ENCODE measurements at places on chromosomes 1 and 21.

DNA sequence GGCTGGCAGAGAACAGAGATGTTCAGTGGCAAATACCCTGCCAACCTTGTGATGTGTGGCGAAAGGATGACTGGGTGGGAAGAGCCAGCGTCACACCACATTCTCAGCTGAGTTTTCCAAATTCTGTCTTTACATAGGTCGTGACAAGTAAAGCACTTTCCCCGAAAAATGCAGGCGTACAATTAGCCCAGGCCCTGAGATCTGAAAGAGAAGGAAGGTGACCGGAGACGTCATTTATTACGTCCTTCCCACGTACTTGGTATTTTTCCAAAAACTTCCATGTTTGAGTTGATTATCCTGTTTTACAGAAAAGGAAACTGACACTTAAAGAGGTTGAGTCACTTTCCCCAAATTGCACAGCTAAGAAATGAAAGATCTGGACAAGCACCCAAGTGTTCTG, 413.3 kb downstream of the PRDM2 start:
- DNase-seq: no peak

DNA sequence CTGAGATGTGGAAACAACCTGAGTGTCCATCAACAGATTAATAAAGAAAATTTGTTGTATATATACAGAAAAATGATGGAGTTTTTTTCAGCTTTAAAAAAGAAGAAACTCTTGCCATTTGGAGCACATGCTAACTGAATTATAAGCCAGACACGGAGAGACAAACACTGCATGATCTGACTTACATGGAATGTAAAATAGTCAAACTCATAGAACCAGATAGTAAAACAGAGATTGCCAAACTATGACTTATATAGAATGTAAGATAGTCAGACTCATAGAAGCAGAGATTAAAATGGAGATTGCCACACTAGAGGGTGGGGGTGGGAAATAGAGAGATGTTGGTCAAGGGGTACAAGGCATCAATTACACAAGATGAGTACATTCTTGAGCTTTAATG, 1786.6 kb downstream of the PLA2G4A start:
- no peak for DNase-seq

GRCh38 chr1:88421997-88422396, 262.1 kb upstream of the PKN2 start:
- no peak for DNase-seq

DNA sequence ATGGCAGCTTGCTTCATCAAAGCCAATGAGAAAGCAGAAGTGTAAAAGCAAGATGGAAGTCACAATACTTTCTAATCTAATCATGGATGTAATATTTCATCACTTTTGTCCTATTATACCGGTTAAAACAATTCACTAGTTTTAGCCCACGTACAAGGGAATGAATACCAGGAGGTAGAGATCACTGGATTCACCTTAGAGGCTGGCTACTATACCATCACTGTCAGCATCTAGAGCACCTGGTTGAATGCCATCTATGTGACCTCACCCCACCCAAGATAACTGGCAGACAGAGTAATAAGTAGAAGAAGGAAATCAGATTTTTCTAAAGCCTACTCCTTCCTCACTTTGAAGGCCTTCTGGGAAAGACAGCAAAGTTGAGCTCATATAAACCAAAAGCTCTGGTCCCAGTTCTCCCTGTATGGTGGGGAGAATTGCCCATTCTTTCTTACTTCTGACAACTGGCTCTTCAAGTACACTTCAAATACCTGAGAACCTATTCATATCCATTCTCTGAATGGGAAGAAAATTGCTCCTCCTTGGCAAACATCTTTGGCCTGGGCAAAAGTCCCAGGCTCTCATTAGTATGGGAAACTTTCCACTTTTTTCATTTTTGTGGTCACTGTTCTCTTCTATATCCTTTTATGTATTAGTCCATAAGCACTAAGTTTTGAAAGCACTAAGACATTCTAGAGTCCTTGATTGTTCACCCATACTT, 24.8 kb downstream of the HSD3B1 start:
- DNase-seq: no peak

GRCh38 chr1:166221316-166221715, 54.5 kb upstream of the FAM78B start:
- no peak for DNase-seq

GRCh38 chr1:106296431-106296830, 760.0 kb upstream of the PRMT6 start:
- no peak for DNase-seq

GRCh38 chr21:45525153-45525909, 16.9 kb downstream of the SLC19A1 start:
- no peak for DNase-seq

GRCh38 chr21:35316933-35317332, 267.8 kb upstream of the RUNX1 start:
- DNase-seq: no peak

- peak; percentile 6 for DNase-seq
Measured at GRCh38 chr1:225044258-225044657, 114.8 kb downstream of the DNAH14 start.

DNA sequence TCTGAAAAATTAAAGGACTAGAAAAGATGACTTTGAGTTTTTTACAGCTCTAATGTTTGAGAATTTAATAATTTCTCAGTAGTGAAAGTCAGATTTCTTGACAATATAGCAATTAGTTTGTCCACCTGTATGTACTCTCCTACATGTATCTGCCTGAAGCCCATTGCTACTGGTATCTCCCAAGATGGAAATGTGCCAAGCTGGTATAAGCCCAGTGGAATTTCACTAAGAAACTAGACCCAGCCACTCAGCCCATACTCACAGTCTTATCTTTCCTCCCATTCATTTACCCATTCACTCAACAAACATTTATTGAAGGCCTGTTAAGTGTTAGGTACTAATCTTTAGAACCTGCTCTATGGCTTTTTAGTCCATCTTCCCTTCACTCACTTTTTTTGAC, 21.6 kb upstream of the TRIM45 start:
- no peak for DNase-seq

GRCh38 chr1:214604523-214604922, 1.5 kb downstream of the CENPF start:
- DNase-seq: peak; percentile 29

GRCh38 chr1:222772996-222773379, 36.0 kb downstream of the FAM177B start:
- no peak for DNase-seq

DNA sequence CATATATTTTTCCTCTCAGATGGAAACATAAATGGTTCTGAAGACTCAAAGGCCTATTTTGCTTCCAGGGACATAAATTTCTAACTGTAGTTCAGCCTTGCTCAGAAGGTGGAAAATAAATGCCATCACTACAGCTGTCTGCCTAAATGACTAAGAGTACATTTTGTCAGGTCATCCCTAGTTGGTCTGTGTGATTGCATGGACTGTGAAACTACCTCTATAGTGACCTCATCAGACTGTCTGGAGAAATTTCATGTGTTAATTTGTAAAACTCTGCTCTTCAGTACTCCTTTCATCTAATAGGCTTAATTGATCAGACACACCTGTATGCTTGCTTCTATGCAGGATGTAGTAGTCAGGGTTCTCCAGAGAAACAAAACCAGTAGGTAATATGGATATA, 886.9 kb downstream of the AMY1C start:
- DNase-seq: no peak

GRCh38 chr1:46569884-46570725, 18.7 kb upstream of the KNCN start:
- DNase-seq: no peak

DNA sequence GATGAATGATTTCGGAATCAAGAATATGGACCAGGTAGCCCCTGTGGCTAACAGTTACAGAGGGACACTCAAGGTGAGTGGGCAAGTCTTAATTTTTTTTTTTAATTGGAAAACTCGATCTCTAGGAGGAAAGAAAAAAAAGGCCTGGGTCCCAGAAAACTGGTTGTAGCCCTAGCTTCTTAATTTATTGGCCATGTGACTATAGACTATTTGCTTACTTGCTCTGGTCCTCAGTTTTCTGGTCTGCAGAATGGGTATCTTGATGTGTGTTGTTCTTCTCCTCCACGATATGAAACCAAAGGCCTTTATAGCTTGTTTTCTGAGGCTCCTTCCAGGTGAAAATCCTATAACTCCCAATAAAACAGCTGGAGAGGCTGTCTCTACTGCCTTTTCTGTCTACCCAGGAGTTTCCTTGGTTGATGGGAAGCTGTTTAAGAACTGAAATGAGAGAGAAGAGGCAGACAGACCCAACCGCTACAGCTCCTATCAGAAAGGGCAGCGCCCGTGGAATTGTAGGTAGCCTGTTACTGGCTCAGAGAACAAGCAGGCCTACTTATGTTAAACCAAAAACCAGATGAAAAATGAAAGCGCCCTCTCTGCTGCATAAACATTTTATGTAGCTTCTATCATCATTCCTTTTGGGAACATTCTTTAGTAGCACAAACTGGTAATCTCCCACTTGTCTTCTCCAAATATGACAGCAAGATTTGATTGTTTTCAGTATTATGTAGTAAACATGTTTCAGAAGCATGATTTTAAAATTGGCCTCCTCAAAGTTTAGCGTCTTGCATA, 4.5 kb downstream of the ETS2 start:
- no peak for DNase-seq

DNA sequence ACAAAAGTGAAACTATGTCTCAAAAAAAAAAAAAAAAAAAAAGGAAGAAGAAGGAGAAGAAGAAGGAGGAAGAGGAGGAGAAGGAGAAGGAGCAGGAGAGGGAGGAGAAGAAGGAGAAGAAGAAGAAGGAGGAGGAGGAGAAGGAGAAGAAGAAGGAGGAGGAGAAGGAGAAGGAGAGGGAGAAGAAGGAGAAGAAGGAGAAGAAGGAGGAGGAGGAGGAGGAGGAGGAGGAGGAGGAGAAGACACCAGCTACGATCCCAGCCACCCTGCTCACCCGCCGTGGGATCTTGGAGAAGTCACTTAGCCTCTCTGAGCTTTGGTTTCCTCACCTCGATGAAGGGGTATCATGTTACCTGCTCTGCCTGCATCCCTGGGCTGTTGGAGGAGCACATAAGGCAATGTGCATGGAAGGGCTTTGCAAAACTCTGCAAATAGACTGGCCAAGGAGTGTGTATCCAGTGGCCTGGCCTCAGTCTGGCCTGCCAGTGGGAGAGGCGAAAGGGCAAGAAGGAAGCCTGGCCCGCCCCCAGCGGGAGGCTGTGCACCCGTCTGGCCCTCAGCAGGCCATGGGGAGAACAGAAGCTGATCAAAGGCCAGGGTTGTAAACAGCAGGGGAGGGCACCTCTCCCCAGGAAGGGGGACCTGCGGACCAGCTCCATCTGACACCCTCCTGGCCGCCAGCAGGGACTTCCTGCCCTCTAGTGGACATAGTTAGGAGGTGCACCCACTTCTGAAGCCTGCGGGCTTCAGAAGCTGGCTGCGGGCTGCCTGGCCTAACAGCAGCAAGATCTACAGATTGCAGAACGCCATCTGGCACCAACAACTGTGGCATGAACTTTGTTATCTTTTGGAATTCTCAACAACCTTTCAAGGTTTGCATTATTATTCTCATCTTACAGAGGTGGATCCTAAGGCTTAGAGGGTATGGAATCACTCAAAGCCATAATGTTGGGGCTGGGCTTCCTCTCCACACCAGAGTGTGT, 19.2 kb upstream of the CDK18 start:
- peak; percentile 92 for DNase-seq

DNA sequence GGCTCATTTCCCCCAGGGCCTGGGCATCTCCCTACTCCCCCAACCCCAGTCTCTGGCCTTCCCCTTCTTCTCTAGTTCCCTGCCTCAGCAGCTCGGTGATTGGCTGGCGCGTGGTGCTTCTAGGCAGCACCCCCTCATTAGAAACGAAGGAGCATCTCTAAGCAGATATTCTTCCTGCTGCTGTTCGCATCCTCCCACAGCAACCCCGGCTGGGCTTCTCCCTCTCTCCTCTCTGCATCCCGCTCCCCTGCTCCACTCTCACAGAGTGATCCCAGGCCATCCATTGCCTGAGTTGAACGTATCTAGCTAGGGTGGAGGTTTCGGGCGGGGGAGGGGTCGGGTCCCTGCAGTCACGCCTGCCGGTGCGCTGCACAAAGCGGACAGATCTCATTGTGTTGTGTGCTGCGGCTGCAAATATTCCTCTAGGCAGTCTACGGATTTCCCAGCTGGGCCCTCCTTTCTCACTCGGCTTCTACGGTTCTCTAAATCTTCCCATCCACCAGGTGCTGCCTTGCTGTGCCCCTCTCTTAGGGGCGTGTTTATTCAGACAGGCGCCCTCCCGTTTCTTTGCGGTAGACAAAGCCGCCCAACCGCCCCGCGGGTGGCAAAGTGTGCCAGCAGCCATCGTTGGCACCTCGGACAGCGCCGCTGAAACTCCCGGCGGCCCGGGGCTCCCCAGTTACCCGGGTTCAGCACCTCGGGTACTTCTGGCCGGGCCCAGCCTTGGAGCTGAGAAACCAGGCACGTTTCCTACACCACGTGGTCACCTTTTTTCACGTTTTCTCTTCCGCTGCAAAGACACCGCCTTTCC, 2.2 kb downstream of the CACNA1E start:
- peak; percentile 29 for DNase-seq

All from GM03348 (cell line).